ENCODE measurements at places on chromosomes 3 and 15.

GRCh38 chr3:14275962-14276909 is 97.6 kb downstream of the LSM3 start:
- DNase-seq = peak; percentile 13

DNA sequence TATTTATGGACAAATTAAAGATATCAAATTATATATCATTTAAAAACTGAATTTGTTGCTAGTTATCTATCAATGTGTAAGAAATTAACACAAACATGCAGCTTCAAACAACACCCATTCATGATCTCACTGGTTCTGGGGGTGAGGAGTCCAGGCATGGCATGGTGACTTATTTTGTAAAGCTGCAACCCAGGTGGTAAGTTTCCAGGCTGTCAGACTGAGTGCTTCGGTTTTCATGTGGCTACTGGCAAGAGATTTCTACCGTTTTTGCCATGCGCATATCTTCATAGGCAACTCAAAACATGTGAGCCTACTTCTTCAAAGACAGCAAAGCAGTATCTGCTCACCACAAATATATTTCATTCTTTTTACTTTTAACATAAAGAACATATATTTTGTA is 364.3 kb upstream of the BCHE start:
- no peak for DNase-seq

GRCh38 chr15:69781411-69782125 is 316.1 kb downstream of the TLE3 start:
- no peak for DNase-seq

DNA sequence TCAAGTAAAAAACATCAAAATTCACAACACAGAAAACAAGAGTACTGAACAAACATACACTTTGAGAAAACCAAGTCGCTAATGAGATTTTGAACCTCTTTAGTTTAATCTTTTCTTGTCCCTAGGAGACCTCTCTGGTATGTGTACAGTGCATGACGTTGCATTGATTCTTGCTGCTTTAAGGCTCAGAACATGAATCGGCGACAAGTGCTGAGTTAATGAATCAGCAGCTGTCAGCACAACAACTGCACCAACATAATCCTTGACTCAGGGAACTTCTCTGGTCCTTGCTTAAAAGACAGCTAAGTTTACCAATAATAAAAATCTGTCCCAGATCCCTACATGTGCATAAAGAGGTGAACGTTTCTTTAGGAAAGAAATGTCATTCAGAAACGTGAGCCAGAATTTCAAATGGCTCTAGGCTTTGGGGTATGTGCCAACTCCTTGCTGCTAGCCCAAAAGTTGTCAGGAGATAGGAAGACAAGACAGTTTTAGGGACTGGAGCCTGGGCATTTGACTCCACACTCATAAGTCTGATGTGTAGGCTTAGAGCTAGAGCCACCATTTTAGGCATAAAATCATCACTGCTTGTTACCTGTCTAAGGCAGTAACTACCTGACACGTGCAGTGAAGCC is 86.9 kb downstream of the IL5RA start:
- DNase-seq = peak; percentile 0

GRCh38 chr3:186330772-186331460 is 31.1 kb downstream of the DGKG start:
- no peak for DNase-seq

DNA sequence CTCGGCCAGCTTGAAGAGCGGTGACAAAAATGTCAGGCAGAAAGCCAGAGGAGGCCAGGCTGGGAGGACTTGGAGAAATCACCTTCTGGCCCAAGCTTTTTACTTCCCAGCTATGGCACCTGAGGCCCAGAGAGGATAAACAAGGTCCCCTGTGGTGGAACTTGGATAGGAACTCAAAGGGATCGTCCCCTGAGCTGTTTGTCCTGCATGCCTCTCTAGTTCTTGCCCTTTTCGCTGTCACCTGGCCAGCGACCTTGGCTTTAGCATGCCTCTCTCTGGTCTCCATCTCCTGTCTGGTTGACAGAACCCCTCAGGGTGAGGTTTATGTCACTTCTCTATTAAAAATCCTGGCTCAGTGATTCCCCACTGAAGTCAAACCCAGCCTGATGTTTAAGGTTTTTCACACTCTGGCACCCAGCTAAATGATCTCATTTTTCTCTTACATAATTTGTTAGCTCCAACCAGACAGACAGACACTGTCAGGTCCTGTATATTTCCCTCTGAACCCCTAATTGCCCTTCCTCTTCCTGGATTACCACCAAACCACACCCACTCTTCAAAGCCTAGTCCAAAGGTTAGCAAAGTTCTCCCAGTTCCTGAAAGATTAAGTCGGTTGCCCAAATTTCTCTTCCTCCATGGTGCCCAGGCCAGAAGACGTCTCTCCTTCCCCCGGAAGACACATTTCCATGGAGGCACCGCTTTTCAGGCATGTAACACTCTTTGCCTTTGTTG is 169.1 kb downstream of the FAM43A start:
- DNase-seq = no peak

DNA sequence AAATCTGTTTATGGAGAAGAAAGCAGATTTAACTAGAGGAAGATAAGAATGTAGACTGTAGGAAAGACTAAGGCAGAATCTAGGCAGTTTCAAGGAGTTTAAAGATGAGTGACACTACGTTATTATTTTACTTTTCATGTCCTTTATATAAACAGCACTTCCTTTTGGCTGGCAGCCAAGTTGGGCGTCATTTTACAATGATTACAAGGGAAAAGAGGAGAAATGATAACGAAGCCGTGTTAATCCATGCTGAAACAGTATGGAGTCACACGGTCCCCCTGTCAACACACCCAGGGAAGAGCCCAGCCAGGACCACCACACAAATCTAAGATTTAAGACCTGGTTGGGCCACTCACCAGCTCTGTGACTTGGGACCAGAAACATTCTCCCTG is 83.7 kb upstream of the NEO1 start:
- no peak for DNase-seq

DNA sequence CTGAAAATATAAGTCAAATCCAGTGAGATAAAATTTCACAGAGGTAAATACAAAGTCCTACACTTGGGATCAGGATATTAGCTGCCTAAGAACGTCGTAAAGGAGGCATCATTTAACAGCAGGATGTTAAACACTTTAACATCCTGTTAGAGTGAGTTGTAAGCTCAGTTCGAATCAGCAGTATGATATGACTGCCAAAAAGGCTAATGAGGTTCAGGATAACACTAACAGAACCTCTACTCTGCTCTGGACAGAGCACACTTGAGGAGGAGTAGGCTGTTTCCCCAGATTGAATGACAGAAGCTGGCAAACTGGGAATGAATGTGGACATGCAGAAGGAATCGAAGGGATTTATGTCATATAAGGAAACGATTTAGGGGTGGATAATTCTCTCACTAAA is 227.1 kb upstream of the CD96 start:
- DNase-seq = no peak

GRCh38 chr3:50632450-50632849 is 15.5 kb downstream of the MAPKAPK3 start:
- DNase-seq = no peak

DNA sequence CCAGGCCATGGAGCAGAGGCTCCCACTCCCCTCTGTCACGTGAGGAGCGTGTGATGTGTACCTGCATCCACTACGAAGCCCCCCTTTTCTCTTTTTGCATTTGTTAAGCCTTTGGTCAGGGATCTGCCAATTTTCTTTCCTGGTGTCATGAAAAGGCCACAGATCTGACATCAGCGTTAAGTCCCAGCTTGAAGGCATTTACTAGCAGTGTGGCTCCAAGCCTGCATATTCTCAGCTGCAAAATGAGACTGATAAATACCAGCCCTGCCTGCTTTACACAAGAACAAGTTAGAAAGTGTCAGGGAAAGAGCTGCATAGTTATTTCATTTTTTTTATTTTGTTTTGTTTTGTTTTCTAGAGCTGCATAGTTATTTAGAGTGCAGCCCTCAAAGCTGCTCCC is 2.3 kb upstream of the ANKRD63 start:
- DNase-seq = no peak

GRCh38 chr3:154251610-154252009 is 72.7 kb downstream of the DHX36 start:
- no peak for DNase-seq

- DNase-seq = no peak
Measured at GRCh38 chr3:11899826-11900225, 53.1 kb upstream of the TAMM41 start.

DNA sequence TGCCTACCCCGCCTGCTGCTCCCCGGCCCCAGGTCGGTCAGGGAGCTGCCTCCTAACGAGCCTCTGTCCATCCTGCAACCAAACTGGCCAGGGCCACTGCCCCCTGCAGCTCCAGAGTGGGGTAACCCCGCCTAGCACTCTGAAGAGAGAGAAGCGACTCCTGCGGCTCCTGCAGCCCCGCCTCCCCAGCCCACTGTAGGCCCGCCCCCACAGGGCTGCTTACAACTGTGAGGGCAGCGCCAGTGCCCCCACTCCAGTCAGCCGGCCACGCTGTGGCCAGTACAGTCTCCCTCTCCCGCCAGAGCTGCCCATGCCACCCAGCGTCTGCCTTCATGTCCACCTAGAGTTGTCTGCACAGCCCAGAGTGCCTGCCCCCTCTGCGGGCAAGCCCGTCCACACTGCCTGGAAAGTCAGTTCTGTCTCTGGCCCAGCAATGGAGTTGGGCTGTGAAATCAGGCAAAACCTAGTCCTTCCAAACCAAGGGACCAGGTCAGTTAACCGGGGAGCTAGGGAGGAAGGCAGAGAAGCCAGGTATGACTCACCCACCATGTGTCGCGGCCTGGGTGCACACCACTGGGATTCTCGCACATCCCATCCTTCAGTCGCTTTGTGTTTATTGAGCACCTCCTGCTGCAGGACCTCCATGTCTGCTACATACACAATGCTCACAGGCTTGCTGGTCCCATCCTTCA is 2.4 kb downstream of the UCN2 start:
- no peak for DNase-seq

DNA sequence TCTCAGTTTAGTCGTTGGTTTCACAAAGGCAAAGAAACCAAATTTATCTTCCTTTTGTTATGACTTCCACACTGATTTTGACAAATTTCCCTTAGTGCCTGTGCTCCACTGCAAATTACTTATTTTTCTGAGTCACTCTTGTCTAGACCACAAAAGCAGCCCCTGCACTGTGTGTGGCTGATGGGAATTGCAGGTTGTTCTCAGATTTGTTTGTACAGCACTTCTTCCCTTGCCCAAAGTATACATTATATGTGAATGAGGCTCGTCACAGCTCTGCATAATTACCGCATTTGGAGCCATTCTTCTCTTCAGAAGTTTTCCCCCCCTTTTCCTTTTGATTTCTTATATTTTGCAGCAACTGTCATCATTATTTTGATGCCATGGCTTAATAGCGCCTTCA is 354.2 kb upstream of the IL12A start:
- DNase-seq = no peak

DNA sequence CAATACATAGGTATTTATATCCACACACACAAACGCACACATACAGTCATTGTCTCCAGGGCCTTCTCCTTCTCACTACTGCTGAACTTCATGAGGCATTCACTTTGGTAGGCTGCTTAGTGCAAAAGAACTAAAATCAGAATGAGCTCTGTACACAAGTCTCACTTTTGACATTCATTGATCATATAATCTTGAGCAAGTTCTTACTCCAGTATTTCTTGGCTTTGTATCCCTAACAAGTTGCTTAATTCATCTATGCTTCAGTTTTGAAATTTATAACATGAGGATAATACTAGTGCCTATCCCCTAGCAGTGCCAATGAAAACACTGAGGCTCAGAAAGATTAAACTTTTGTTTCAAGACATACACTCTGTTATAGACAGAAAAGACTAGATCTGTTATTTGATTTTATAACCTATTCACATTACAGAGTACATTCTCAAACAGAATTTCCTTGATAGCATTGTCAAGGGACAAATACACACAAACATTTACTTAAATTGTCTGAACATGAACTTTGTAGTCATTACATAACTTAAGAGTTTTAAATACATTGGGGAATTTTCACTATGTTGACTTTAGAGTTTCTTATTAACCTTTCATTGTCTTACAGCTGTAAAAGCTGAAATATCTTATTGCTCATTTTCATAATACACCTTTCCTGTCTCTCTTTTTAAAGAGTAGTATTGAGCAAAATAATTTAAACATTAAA is 55.0 kb upstream of the SI start:
- no peak for DNase-seq
